ENCODE measurements at places on chromosomes 2 and 18.

GRCh38 chr18:49743117-49743567 lies 70.2 kb downstream of the ACAA2 start:
- DNase-seq: no peak

GRCh38 chr18:3346487-3346886 lies 84.6 kb downstream of the MYL12B start:
- DNase-seq: no peak

DNA sequence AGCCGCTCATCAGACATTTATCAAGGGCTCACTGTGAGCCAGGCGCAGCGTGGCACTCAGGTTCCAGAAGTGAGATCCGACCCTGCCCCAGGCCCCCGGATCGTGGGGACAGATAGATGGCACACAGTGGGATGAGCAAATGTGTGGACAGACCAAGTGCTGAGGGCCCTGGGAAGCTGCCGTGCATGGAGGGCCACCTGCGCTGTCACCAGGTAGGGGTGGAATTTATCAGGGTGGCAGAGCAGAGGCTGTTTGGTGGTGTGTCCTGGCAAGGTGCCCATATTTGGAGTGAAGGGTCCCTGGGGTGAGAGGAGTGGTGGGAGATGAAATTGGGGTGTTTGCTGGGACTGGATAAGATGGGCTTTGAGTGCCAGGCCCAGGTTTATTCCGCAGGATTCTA lies 92.8 kb upstream of the HS6ST1 start:
- no peak for DNase-seq

GRCh38 chr2:199589306-199589705 lies 131.6 kb upstream of the SATB2 start:
- no peak for DNase-seq

DNA sequence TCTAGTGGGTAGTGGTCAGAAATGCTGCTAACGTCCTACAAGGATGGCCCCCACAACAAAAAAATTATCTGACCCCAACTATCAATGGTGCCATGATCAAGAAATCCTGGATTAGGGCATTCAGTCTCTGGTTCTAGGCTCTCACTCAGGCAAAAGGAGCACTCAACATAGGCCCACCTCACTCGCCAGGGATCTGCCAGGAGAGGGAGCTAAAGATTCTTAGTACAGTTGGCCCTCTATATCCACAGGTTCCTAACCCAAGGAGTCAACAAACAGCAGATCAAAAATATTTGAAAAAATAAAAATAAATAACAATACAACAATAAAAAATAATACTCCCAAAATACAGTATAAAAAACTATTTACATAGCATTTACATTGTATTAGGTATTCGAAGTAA lies 10.0 kb downstream of the SLC4A5 start:
- no peak for DNase-seq

DNA sequence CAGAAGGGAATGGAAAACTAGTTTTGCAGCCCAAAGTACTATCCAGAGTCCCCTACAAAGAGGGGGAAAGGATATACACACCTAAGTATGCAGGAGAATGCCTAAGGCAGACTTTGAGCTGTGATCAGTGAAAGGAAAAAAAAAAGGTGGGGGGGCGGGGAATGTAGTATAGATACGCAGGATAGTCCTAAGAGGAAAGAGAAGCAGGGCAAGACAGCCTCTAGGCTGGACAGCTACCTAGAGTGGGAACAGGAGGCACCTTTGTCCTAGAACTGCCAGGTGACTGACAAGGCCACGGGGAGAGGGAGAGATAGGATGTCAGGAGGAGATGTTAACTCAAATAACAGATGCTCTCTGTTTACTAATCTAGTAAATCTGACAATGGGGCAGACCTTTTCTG lies 6.0 kb downstream of the REEP1 start:
- no peak for DNase-seq

GRCh38 chr2:65427532-65427931 lies 4.9 kb downstream of the SPRED2 start:
- DNase-seq: no peak

DNA sequence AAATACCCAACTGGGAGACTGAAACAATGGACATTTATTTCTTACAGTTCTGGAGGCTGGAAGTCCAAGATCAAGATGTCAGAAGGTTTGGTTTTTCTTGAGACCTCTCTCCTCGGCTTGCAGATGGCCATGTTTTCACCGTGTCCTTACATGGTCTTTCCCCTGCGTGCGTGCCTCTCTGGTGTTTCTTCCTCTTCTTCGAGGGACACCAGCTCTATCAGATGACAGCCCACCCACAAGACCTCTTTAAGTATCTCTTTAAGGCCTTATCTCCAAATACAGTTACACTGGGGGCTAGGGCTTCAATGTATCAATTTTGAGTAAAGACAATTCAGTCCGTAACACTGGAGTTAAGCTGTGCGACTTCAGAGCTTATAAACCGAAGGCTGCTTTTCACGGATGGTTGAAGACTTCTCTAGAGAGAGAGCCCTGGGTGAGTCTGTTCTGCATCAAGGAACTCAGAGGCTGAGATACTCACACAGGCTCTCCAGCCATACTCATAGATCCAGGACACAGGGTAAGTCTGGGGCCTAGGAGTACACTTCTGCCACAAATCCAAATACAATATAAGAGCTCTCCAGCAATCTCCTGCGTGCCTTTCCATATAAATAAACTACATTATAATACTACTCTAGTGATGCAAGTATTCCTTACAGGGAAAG lies 339.9 kb upstream of the PKDCC start:
- no peak for DNase-seq

DNA sequence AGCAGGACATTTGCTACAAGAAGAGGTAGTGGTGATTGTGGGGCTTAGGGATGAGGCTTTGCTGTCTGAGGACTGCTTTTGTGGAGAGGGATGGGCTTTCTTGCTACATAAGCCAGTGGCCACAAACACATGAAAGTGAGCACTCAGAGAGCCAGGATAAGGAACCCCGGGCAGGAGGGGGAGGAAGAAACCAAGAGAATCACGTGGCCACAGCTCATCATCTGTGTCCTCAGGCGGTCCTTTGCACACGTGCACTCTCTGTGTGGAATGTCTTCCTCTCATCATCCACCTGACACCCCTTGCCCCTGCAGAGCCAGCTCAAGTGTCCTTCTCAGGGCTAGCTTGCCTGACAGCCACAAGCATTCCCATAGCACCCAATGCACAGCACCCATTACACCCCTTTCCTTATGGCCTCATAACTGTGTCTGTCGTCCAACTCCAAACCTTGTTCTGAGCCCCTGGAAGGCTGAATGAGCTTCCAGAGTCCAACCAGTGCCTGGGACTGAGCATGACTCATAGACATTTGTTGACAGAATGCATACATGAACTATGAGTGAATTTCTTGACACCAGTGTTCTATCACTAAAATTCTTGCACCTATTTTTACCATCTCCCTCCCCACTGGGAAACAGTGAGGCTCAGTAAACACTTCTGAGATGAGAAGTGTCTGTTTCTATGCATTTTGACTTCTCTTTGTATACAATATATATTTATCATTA lies 398.3 kb downstream of the ALK start:
- no peak for DNase-seq

DNA sequence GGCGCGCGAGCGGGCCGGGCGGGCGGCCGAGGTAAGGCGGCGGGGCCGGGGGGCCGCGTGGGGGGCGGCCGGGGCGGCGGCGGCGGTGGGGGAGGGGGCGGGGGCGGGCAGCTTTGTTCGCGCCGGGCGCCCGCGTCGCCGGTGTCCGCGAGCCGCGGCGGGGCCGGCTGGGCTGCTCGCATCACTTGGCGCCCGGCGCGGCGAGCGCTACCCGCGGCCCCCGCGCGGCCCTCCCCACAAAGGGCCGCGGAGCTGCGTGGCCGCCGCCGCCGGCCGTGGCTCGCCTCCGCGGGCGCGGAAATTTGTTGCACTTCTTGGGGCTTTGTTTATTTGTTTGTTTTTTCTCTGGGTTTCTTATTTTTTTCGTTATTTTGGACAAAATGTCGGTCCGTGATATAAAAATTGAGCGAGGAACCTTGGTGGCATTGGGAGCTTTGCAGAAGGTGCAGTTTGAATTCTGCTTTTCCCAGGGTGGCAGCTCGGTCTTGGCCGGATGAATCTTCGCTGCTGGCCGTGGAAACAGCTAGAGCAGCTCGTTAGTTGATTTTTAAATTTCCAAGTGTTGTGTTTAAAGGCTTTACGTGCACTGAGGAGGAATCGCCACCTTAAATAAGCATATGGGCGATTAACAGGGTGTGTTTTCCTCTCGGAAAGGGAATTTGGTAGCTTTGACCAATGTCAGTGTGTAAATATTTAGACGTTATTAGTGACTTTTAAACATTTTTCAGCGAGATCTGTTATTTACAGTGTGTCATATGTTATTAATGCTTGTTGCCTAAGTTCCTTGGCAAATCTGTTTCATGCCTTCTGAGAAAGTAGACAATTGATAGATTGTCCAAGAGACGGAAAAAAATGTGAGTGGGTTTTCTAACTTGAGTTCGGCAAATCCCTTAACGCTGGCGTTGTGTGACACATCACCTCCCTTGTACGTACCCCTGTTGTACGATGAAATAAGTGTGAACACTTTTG lies 822 bp downstream of the UBE2E3 start:
- peak; percentile 56 for DNase-seq

DNA sequence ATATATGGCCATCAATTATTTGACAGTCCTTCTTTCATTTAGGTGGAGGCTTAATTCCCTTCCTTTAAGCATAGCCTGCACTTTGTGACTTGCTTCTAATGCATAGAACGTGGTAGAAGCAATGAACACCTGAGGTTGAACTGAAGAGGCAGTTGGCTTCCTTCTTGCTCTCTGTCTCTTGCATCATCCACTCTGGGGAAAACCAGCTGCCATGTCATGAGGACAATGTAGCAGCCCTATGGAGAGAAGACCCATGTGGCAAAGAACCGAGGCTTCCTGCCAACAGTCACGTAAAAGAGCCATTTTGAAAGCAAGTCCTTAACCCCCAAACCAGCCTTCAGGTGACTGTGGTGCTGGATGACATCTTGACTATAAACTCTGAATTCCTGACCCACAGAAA lies 46.8 kb downstream of the ATOH8 start:
- no peak for DNase-seq

DNA sequence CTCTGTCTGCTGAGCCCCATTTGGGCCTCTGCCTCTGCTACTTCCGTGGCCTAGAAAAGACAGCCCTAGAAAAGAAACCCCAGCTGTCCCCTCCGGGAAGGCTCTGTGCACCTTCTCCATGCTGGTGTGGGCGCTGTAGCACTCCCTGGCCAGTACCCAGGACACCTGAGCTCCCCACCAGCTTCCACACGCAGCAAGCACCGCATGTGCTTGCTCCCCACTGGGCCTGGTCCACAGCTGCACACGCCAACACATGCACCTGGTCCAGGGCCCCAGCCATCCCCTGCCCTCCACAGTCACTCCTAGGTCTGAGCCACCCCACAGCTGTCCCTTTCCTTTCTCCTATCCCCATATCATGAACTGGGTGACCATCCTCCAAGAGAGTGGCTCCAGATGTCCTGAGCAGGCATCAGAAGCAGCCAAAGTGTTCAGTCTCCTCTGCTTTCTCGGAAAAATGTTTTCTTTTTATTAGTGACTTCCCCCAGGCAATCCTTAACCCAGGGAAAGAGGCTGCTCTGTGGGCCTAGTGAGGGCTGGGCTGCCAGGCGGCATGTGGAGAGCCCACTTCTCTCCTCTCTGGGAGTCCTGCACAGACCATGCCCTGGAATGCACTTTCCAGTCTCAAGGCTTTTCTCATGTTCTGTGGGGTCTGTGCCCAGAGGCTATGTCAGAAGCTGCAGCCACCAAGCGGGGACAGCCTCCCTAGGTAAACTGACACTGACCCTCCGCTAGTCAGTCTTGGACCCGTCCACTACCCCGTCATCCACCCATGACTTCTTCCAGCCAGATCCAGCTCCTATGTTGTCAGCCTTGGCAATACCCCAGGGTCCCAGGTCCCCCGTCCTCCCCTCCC lies 133.7 kb downstream of the KLHL29 start:
- no peak for DNase-seq

DNA sequence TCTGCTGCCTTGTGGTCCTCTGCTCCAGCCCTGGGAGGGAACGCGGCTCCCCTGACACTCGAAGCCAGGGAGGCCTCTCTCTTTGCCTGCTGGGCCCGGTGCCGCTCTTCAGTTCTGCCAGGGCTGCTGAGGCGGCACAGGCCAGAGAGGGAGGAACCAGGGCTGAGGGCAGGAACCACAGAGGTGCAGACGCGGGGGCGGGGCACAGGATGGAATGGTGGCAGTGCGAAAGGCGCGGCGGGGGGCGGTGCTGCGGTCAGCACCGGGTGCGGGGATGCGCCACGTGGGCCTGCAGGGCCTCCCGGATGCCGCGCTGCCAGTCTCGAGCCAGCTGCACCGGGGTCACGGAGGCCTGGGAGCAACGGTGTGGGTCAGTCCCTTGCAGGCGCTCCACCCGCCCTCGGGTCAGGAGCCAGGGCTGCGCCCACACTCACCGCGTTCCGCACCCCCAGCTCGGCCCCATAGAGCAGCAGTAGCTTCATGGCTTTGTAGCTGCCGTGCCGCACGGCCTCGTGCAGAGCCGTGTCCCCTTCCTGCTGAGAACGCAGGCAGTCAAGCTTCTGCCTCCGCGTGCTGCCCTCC lies 4.4 kb downstream of the ANKRD23 start:
- peak; percentile 87 for DNase-seq

DNA sequence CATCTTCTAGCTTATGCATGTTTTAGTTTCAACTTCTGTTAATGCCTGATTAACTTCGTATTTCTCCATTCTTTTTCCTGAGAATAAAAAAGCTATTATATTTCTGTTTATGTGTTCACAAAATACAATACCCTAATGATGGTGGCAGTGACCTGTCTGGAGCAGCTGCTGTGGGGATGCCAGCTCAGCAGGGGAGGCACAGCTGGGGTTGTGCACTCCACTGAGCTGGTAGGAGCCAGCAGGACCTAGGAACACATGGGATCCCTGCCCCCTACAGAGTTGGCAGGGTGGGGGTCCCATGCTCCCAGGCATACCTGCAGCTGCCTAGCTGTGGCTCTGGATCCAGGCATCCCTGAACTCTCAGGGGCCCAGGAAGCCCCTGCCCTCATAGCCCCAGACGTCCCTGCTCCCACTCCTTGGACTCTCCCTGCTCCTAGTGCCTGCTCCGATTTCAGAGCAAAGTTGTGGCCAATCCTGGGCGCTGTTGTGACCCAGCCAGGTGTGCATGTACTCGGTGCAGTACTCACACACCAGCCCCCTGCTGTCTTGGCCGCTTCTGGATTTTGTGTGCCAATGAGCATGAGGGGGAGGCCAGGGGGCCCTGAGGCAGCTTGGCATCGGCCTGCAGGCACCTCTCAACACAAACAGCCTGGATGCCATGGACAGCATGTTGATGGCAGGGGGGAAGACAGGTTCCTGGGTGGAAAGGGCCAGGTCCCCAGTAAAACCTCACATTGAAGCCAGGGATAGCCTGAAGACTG lies 546.0 kb downstream of the ZNF804A start:
- DNase-seq: no peak

GRCh38 chr2:83595121-83595690 lies 863.9 kb downstream of the SUCLG1 start:
- no peak for DNase-seq

GRCh38 chr2:65381607-65382051 lies 50.8 kb downstream of the SPRED2 start:
- DNase-seq: no peak

DNA sequence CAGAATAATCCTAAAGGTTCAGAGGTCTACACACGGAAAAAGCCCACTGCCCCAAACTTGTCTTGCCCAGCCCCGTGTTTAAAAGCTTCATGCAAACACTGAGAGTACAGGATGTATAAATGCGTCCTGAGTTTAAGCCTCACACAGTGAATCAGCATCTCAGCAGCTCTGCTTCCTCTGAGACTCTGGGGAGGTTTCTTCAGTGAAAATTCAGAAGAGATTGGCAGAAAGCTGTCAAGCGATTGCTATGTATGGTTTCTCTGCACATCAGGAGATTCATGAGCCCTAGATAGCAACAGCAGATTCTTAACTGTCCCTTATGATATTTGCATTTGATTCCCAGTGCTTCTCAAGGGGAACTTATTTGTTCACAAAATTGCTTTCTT lies 27.1 kb downstream of the CRACDL start:
- no peak for DNase-seq

Measured in B cell (primary cell).